ENCODE measurements at places on chromosomes 4 and X.
A peak's percentile ranks its signal among the peaks of the same experiment; 100 is the strongest.

DNA sequence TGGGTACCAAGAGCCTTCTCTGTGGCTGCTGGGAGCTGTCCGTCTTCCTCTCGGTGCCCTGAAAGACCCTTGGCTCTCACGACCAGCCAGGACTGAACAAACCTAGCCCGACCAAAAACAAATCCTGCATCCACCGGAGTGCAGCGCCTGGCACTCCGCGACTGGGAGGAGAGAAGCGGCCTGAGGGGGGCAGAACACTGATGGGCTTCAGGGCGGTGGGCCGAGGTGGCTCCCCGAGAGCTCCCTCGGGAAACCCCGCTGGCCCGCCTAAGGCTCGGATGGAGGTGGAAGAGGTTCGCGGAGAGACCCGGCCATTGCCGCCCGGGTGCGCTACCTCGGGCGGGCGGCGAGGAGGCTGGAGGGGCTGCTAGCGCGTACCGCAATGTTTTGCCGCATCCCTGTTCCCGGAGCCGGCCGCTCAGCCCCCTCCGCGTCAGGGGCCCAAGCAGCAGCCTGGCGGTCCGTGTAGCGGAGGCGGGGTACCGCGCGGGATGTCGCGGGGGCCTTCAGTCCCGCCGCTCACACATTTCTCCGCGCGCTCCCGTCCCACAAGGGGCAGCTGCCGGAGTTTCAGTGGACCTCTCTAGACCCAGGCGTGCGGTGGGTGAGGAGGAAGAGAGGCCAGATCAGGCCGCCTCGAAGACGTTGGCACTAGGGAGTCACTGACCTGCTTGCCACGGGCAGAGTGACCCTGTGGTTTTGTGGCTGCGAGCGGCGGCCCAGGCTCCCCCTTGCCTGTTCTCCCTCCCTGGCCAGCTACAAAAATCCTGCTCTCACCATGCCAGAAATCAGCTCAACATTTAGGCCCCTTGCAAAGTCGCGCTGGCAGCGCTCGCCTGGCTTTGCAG, 2.2 kb downstream of the SLITRK4 start:
- no peak for DNase-seq

DNA sequence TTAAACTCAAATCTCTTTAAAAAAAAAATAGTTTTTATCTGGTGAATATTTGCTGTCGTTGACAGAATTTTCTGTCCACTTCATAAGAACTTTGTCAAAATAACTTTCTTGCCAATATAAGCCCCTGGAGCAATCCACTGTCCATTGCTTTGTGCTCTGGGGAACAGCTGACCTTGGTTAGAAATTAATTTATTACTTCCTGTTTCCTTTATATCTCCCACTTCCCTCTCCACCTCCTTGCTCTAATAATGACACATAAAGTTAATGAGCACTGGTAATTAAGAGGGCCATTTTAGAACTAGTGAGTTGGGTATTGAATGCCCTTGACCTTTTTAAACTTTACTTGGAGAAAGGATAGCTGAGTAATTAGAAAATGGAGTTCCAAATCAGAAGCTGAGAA, 151.3 kb upstream of the LEF1 start:
- DNase-seq = no peak

DNA sequence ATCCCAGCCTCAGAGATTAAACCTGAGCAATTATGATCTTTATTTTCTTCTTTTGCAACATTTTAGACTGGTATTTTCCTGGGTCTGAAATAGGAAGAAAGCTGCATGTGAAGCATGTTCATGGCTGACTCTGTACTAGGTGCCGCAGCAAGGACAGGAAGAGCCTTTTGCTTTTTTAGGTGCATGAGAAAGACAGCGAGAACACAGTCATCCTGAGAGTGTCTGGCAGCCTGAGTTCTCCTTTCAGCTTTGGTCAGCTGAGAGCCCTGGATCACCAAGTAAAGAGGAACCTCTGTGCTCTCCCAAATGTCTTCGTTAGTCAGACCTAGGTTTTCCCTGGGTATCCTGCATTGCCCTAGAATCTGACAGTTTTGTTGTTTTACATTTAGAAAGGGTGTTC, 29.8 kb downstream of the FAM149A start:
- DNase-seq = no peak

- DNase-seq = peak; percentile 70
Observed at GRCh38 chrX:131729295-131729694, 185.4 kb downstream of the OR13H1 start.

GRCh38 chrX:68931345-68931744, 102.5 kb downstream of the EFNB1 start:
- DNase-seq = no peak

DNA sequence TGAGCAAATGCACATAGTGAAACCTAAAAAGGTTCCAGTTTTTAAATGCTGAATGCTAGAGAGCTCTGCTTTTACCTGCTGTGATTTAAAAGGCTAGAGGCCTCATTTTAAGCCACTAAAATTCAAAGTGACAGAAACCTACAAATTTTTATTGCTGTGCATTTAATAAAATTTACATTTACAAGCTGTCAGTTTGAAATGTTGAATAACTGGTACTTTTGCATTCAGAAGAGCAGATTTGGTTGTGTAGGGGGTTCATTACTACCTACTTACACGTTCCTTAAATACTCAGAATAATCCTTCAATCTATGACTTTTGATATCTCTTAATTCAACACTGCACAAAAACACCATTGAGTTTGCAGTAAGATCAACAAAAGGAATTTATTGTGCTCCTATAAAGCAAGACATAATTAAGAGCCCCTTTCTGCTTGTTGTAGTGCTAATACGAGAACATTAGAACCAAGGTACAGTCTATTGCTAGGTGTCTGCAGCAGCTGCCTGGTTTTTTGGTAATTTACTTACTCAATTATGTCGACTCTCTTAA, 27.9 kb downstream of the NKX3-2 start:
- DNase-seq = no peak

GRCh38 chr4:95165926-95166524, 382.7 kb downstream of the UNC5C start:
- no peak for DNase-seq

GRCh38 chr4:184620212-184620867, 28.9 kb downstream of the CASP3 start:
- no peak for DNase-seq

- DNase-seq = no peak
Observed at GRCh38 chrX:42107495-42108488, 184.4 kb upstream of the CASK start.

DNA sequence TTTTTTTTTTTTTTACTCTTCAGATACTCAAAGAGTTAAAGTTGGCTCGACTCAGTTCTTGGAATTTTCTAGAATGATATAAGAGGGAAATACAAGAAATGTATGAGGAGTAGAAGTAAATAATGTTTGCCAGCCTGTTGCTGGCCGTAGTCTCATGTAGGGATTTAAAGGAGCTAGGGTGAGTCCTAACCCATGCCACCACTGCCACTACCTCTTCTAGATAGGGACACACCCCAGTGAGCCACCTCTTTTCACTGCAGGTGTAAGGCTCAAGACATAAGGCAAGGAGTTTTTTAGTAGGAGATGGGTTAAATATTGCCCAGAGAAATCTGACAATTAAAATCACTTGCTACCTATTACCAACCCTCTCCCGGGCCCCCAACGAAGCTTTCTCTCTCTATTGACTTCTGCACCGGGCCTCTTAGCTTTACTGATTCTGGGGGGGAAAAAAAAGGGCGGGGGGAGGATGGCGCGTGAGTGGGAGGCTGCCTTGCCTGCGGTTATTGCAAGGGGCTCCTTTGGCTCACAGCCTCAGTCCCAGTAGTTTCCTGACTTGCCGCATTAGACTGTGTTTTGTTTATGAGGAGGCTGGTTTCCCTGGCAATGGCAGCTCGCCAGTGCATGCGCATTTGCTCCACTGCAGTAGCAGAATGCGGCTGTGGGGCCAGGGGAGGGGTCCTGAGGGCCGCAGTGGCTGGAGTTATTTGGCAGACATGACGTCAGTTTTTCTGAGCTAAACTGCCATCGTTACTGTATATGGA, 3.0 kb downstream of the LINC00632 start:
- peak; percentile 2 for DNase-seq

DNA sequence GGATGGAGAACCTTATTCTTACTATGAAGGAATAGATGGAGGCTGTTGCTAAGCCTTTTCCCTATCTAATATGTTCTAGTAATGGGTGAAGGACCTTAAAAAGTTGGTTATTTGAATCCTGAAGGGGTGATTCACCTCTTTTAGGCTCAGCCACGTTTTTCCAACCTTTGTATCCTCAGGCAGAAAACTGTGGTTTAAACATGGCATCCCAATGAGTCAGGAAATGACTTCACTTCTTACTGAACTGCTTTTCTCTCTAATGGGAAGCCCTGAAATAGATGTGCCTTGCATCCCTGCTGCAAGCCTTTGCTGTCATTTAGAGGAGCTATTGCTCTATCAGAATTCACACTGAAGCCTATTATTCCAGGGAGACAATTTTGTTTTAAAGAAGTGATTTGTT, 191.0 kb upstream of the ARX start:
- no peak for DNase-seq

DNA sequence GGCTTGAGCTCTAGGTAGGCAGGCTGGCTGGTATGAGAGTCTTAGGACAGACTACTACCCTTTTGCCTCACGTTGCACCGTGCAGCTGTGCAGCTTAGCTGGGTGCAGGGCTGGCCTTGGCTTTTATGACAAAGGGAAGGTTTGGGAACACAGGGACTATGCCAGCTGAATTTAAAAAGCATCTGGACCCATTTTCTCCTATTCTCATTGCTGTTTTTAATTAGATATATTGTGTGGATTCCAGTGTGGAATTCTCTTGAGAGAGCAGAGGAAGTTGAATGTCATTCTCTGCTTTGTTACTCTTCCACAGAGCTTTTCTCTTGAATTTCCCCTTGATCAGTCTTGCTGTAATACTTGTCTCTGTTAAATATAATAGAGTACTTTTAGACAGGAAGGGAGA, 192.7 kb downstream of the ZNF330 start:
- DNase-seq = no peak

GRCh38 chr4:153189016-153189801, 15.0 kb upstream of the TRIM2 start:
- no peak for DNase-seq

GRCh38 chr4:113682730-113683537, 78.6 kb downstream of the CAMK2D start:
- DNase-seq = peak; percentile 58

DNA sequence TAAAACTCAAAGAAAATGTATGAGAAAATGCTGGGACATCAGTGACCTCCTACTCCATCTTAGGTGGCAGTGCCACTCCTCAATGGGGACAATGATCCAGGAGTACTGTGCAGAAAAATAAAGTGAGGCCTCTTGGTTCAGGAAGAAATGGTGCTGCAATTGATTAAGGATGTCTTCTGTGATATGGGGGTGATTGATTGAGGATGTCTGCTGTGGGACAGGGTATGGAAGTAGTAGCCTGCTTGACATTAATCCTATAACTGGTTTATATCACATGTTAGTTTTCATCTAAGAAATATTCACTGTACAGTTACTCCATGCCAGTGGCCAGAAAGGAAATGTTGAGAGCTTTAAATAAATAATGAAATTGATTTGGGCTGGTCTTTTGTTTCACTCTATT, 20.5 kb downstream of the OTOP1 start:
- no peak for DNase-seq
